NCI-H1048 (cell line): ENCODE measurements at places on chromosomes 2 and 18.

DNA sequence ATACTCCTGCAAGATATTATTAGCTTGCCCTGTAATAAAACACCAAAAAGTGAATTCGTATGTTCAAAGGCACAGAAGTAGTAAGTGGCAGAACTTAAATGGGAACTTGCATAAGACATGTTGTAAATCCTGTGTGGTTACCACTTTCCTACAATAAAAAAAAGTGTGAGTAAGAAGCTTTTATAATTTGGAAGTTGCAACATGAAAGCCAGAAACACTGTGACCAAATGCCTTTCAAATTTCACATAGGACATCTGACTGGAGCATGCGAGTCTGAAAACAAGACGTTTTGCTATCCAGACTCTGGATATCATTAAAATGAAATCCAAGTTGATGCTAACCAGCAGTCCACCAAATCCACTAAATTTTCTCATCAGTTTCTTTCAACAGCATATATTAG lies 886.2 kb upstream of the NRXN1 start:
- DNase-seq: no peak

DNA sequence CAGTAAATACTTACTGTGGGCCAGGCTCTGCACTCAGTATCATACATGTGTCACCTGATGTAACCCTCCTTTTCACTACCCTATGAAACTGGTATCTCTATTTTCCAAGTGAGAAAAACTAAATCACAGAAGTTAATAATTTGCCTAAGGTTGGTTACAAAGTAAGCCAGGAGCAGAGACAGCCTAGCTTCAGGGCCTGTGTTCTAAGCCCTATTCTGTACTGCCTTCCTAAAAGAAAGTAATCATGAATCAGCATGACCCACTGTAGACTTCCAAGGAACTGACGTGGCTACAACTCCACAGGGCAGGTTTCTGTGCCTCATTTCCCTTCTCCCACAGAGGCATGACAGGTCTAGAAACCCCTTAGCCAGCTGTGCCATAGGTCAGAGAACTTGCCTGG lies 14.3 kb downstream of the ZNF142 start:
- no peak for DNase-seq

DNA sequence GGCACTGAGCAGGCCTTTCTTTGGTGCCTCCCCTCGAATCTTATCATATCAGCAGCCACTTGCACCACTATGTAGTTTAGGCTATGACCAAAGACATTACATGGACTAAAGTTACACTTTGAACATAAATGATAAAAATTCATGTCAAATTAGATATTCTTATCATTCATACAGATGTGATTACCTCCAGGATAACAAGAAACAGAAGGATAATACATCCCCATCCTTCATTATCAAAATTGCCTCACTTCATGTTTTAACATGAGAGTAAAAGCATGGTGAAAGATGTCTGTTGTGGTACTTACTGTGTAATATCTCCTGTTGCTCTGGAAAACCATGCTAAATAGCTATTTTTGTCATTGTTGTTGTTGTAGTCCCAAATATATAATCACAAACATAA lies 230.8 kb upstream of the RND3 start:
- DNase-seq: no peak

- no peak for DNase-seq
Observed at GRCh38 chr2:188051706-188052105, 240.0 kb upstream of the GULP1 start.

- DNase-seq: no peak
Observed at GRCh38 chr18:44725300-44726058, 44.8 kb downstream of the SETBP1 start.

DNA sequence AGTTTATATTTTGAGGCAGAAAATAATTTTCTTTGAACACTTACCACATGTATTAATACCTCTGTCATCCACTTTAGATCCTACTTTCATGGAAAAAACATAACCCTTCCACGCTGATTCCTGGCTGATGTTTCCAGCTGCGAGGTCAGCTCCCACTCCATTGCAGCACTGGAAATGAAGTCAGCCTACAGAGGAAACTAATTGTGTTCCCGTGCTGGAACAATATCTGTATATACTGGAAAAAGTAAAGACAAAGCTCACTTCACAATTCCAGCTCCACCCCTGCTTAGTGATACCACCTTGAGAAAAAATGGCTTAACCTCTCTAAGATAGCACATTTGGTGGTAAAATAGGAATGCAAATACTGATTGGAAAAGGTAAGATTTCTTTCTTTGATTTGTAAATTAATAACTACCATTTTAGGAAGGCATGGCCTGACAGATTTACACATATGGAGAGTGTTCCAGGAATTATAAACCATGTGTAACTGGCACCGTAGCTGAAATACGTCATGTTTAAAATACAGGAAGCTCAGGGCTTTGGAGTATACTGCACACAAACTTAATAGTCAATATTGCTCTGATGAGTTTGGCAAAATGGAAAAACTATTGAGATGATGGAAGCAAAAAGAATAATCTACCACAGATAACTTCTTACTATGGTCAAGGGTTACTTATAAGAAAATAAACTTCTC lies 90.0 kb downstream of the TRIB2 start:
- no peak for DNase-seq

DNA sequence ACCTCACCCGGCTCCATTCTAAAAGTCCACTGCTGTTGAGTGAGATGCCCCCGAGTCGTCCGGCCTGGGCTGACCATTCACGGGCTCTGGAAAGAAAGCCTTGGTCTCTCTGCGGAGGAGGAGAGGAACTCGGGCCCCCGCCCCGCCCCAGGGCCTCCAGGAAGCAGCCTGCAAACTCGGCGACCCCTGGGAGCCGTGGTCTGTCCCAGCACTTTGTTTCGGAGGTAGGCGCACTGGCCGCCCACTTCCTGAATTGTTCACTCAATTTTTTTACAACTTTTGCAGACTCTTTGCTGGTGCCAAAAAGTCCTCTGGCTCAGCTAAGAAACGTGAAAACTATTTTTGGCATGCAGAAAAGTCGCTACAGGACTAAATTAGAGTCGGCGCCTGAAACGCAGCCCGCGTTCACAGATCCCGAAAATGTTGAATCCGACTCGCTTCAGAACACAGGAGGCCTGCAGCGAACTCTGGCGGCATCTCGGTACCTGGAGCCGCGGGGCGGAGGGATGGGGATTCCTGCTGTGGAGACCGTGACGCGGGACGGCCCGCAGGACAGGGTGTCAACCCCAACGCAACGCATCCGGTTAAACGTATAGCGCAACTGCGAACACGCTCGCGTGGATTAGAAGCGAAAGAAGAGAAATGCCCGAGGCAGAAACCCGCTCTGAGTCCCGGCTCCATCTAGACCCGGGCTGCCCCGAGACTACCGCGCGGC lies 1.5 kb downstream of the PXDN start:
- DNase-seq: no peak

GRCh38 chr18:39693359-39693758 lies 2127.8 kb upstream of the CELF4 start:
- no peak for DNase-seq

DNA sequence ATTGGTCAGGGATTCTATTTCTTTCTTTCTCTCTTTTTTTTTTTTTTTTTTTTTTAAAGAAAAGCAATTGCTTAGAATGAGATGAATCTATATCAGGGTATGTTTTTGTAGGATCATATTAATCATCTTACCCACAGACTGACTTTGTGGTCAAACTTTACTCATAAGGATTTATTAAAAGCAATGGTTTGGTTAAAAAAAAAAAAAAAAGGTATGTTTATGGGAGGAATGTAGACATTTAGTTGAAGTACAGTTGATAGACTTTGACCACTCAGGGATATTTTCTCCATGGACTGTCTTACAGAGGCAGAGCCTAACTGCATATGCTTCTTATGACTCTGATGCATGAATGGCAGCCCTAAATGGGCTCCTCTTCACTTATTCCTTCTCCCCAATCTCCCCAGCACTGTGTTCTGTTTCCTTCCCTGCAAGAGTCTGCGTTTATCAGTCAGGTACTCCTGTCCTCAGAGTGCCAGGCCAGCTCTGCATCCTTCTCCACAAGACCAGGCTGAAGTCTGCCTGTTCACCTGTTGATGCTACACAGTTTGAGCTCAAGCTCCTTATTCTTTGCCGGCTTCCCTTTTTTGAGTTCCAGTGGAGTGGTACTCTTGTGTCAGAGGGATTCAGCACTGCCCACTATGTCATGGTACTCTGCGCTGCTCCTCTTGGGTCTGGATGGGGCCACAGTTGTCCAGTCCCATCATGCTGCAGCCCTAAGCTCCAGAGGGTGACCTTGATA lies 24.3 kb downstream of the CRIM1 start:
- no peak for DNase-seq

GRCh38 chr18:10164271-10165071 lies 250.7 kb downstream of the VAPA start:
- DNase-seq: no peak

GRCh38 chr2:156834431-156834830 lies 398.3 kb downstream of the GPD2 start:
- no peak for DNase-seq

- DNase-seq: no peak
Observed at GRCh38 chr2:70321370-70321769, 19.5 kb upstream of the FAM136A start.

DNA sequence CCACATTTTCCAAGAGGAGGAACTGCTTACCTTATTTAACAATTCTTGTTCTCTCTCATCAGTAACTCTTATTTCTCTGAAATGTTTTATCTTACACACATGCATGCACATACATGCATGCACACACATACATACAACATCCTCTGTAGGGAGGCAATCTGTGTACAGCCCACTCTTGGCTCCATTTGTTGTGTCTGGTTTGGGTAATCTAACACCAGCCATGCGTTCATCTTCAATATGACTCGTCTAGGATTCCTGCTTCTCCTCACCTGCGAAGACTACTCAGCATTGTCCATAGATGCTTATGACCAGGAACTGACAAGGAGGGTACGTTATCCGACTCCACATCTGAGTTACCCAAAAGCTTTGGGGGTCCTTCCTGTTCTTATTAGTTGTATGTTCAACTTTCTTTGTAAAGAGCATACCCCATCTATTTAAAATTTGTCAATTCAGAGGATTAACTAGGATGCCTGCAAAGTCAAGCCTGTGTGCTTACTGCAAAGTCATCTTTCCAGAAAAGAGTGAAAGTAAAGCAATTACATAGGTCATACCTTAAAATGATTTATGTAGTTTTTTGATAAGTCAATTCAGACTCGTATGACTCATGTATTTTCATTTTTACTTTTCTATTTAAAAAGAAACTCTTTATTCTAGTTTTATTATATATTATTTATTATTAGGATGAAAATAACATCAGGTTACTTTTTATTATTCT lies 18.2 kb downstream of the LYPD6B start:
- DNase-seq: no peak

GRCh38 chr2:88187927-88188326 lies 17.8 kb downstream of the THNSL2 start:
- no peak for DNase-seq

- no peak for DNase-seq
Observed at GRCh38 chr2:73257425-73258125, 23.5 kb downstream of the CCT7 start.

- no peak for DNase-seq
Observed at GRCh38 chr18:48929212-48929612, 21.6 kb downstream of the SMAD7 start.

GRCh38 chr2:85954590-85955458 lies 66.0 kb upstream of the ST3GAL5 start:
- no peak for DNase-seq

GRCh38 chr2:120874888-120875275 lies 139.2 kb downstream of the GLI2 start:
- no peak for DNase-seq

- no peak for DNase-seq
Observed at GRCh38 chr2:60495041-60495625, 58.3 kb downstream of the BCL11A start.

GRCh38 chr2:16391986-16392385 lies 273.6 kb downstream of the CYRIA start:
- no peak for DNase-seq

DNA sequence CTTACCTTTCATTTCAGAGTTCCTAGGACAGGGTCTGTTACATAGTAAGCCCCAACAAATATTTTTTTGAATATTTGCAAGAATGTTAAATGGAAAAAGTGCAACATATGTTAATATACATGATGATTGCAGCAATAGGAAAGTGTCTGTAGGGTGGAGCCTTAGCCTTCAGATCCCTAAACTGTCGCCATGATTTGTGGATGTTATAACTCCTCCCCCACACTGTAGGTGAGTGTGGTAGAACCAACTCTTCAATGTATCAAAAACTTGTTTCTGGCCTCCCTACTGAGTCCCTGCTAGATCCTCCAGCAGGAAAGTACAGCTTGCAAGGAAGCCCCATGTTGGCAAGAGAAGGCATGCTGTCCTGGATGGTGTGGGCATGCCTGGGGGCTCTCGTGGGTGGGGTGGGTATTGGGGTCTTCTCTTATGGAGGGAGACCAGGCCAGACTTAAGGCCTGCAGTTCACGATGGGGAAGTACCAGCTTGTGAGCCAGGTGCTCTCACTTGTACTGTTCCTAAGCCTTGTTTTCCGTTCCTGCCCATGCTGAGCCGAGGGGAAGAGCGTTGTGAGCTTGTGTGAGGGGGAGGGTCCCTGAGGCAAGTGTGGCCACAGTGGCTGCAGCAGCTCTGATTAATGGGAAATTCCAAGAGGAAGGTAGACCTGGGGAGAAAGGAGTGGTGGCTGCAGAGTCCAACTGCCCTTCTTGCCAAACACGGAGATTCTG lies 11.4 kb downstream of the FHOD3 start:
- DNase-seq: no peak

DNA sequence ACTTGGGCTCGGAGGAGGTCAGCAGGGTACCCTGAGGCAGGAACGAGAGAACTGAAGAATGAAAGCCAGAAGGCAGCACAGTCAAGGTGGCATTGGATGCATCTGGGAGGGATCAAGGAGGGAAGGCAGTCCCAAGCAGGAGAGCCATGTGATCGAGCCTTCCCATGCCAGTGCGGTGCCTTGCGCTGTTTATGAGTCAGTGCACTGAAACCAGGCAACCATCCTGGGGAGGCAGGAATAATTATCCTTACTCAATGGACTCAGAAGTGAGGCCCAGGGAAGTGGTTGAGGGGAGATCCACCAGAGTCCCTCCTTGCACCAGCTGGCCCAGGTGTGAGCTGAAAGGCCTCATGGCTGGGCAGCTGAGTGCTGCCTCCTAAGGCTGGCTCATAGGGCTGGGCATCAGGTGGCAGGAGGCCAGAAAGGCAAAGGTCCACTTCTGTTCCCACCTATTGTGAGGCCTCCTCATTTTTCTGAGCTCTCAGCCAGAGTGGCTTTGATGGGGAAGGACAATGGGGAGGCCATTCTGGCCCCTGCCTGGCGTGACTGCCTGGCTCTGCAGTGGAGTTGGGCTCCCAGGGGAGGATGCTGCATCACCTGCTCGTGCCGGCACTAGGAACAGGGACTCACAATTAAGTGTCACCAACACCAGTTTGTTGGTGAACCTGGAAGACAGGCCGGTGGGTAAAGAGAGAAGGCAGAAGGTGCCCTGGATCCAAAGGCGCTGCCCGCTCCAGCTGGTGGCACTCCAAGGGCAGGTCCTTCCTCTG lies 82.3 kb downstream of the TFCP2L1 start:
- no peak for DNase-seq

DNA sequence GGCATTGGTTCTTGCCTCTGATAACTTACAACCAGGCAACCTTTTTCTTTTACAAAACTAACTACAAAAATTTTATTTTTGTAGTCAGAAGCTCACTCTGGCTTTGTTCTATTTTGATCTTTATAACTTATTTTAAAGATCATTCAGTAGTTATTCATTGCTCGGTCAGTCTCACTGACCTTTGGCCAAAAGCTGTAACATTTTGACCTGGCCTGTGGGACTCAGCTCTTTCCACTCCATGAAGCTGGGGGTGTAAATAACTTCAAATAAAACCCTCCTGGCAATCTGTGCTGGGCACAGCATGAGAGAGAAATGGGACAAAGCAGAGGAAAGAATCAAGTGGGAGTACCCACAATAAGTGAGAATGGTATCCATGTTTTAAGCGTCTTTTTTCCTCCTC lies 380.7 kb downstream of the SETBP1 start:
- no peak for DNase-seq
